Stimulated activated CD4-positive, alpha-beta T cell treated with anti-CD3 and anti-CD28 coated beads, TNF-alpha, amount 100 ng/mL, for 4 hours (primary cell): ENCODE measurements at places on chromosomes 4 and X.

GRCh38 chr4:95283320-95283719 lies 265.5 kb downstream of the UNC5C start:
- DNase-seq = no peak

GRCh38 chr4:123102897-123103471 lies 180.6 kb upstream of the NUDT6 start:
- no peak for DNase-seq

DNA sequence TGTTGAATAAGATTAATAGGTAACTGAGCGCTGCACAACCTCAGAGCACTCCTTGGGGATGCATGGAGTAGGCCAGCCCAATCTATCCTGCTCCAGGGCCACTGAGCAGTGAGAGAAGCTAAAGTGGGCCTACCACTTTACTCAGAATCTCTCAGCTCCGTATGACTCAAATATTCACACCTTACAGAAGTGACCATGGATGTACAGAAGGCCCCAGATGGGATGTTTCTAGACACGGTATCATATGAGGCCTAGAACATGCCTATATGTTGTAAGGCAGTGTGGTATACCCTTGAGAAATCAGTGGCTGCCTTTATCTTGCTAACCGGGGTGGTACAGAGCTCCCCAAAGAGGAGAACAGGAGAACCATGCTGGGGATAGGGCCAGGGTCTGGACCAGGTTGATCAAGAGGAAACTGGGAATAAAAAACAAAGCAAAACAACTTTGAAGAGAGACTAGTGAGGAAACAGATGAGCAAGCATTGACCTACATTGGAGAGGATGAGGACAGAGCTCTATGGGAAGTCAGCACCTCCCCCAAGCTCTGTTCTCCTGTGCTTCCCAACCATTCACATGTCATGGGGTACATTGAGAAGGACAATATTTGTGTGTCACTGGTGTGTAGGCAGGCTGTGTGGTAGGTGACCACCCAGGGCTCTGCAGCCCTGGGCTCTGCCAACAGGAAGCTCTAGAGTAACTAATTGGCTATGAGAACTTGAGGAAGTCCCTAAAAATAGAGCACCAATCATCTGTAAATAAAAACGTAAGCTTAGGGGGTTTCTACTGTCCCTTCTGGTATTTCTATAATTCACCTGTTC lies 31.4 kb downstream of the HOPX start:
- no peak for DNase-seq

- no peak for DNase-seq
Observed at GRCh38 chr4:1404573-1405253, 1.5 kb downstream of the NKX1-1 start.

GRCh38 chr4:139223682-139224317 lies 46.8 kb upstream of the ELF2 start:
- no peak for DNase-seq

GRCh38 chr4:165384598-165384997 lies 5.8 kb downstream of the CPE start:
- no peak for DNase-seq

DNA sequence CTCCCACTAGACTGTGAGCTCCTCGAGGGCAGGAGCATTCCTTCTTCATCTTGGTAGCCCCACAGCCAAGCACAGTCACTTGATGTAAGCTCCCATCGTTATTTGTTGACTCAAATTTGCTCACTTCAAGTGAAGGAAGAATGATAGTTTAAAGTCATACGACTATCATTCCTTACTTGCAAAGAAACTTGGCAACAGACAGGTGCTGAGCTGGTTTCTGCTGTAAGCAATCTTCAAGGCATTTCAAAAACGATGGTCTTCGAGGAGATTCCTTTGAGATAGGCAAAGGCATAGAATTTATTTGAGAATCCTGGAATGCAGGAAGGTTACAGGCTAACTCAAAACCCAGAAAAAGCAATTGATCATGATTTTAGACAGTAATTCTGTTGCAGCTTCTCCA lies 64.8 kb downstream of the QDPR start:
- DNase-seq = no peak

GRCh38 chr4:169485791-169486742 lies 126.3 kb downstream of the NEK1 start:
- no peak for DNase-seq

GRCh38 chr4:153294631-153295030 lies 49.9 kb upstream of the MND1 start:
- DNase-seq = no peak

- DNase-seq = no peak
Observed at GRCh38 chrX:42366181-42366580, 411.8 kb downstream of the PPP1R2C start.

- DNase-seq = no peak
Observed at GRCh38 chr4:82744284-82744968, 54.2 kb downstream of the SCD5 start.

DNA sequence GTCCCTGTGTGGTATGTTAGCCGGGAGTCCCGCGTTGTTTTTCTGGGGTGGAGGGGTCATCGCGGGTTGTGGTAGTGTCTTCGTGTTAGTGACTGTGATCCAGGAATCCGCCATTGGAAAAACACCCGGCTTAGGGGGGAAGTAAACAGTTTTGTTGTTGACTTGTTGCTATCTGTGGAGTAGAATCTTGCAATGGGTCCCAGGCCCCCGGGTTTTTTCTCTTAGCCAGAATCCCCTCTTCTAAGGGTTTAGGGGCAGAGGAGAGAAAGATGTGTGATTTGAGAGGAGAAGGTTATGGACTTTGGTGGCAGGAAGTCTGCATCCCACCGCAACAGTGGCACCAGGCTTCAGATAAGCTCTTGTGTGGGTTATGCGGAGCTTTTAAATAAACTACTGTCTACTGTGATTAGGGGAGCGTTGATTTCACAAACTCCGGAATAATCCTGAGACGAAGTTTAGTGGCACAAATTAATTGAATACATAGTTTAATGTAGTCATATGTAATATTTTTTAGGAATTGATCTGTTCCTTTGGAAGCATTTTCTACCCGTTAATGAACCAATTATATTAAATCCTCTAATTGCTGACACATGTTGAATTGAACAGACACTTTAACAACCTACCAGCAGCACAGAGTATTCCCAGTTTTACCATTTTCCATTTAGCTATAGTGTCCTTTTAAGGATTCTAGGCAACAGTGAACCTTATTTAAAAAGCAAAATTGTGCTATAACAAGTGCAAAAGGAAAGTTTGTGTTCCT lies 1.4 kb downstream of the DDX3X start:
- no peak for DNase-seq

DNA sequence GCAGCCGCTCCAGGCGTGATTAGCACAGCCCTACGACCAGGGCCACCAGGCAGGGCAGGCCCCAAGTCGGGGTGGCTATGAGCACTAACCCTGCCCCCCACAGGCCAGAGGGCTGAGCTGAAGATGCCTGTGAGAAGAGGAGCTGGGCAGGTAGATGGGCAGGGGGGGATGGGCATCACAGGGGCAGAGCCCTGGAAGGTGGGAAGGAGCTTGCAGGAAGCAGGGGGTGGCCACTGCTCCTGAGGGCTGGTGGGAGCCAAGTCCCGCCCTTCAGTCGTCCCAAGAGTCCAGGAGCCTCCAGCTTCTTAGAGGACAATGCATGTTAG lies 7.3 kb upstream of the MXD4 start:
- no peak for DNase-seq

DNA sequence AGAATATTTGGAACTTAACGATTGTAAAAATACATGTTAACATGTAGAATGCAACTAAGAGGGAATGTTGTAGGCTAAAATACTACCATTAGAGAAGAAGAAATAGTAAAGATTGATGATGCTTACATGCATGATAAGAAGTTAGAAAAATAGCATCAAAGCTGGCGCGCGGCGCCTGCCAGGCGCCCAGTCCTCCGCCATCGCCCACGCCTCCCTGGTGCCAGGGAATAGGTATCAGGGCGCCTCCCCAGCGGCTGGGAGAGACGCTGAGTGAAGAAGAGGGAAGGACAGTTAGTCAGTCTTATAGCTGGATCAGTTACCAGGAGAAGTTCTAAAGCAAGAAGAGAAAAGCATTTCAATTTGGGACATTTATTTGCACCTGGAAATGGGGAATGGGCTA lies 36.0 kb downstream of the NSUN7 start:
- DNase-seq = no peak

DNA sequence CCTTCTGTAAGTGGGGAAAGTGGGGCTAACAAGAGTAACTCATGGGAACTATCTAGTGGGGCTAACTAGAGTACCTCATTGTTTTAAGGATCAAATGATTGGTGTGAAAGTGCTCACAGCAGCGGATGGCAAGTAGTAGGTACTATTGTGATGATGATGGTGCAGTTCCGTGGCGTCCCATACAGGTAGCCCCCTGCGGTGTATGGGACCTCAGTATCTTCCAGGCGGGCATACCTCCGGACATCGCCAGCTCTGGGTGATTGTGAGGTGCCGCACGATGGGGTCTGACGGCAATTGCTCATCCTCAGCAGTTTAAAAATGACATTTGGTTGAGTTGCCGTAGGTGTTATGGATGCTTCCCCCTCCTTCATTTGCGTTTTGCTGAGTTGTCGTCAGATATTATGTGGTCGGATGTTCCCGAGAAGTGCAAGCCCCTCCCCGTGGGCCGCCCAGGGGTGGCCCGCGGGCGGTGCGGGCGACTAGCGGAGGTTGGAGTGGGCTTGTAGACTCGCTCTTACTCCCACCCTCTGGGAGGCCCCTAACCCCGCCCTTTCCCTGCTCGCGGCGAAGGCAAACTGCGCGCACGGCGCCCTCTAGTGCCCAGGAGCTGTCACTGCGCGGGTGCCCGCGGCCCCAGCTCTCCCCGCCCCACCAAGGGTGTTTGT lies 18.3 kb upstream of the GPR101 start:
- DNase-seq = peak; percentile 63

DNA sequence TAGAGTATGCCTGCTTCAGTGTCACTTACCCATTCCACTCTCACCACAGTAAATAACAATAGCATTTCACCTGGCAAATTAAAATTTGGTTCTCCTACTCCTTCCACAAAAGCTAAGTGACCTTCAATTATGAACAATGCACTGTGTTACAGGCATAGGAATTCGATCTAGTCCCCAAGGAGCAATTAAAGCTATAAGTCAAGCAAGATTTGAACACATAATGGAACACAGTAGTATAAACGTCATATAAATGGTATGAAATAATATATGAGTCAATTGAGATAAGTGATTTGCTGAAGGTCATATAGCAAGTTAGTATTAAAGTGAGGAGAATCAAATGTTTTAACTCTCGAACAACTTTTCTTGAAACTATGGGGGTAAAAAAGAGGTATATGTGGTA lies 65.8 kb downstream of the ARAP2 start:
- DNase-seq = no peak

DNA sequence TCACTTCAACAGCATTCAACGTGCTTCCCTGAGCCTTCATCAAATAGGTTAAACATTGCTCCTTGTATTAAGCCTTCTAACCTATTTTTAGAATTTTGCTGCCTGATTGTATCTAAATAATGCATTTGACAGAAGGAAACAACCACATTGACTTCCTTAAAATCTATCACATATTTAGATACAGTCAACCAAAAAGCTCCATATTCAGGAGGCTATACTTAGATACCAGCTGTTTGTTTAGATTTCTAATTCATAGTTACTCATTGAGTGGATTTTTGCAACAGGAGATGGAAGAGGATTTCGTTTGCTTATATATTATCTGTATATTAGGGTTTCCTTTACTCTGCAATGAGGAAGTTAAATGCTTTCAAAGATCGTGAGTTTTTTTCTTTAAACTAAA lies 241.1 kb upstream of the PPP1R2C start:
- DNase-seq = no peak

DNA sequence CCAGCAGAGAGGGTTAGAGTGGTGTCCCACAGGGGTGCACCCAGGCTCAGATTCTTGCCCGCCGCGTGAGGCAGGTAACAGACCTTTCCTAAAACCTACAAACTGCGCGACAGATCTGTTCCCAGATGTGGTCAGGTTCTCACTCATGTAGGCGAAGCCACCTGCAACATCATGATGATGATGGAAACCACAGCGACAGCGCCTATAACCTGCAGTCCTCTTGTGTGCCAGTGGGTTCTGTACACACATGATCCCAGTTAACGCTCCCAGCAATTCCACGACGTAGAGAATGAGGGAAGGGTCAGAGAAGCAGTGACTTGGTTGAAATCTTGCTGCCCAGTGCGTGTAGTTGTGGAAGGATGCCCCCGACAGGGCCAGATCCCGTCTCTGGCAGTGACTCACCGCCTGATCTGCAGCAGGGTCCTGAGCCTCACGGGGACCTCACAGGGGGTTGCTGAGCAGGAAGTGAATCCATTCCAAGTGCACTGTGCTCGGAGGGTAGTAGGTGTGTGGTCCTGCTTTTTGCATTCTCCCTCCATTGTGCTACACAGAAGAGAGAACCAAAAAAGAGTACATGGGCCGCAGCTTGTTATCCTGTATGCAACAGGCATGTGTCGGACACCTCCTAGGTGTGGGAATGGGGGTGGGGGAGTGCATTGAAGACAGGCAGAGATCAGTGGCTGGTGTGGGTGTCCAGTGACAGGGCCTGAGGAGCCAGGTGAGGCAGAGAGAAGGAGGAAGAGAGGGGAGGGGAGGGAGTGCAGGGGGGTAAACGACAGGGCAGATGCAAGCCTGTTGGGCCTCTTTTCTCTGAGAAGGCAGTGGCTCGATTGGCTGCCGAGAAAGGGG lies 66.6 kb downstream of the MTMR1 start:
- no peak for DNase-seq

DNA sequence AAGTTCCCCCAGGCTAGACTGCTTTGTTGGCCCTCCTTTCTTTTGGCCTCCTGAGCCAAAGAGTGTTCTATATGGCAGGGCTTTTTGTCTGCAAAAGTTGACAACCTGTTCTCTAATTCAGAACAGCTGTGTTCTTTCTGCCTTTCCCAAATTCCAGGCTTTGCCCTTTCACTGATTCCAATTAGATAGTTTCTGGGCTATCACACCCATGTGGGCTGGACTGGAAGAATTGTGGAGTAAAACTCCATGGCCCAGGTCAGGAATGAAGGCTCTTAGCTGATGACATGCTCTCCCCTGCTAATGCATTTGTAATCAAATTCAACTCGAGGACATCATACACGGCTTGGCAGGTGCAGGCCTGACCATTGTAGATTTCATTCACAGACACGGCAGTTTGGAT lies 19.4 kb downstream of the BMP3 start:
- no peak for DNase-seq

- DNase-seq = no peak
Observed at GRCh38 chr4:83636930-83637329, 101.0 kb downstream of the GPAT3 start.

DNA sequence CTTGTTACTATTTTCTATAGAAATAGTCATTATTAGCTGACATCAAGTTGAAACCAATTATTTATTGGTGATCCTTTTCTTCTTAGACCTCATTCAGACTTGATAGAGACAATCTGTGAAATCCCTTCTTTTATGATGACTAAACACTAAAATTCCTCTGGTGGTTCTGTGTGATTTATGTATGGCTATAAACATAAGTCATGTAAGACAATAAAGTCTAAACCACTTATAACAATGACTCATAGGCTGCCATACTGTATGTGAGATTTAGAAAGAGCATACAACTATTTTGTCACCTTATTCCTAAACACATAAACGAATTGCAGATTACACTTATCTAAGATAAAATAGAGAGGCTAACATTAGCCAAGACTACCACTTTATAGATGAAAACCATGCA lies 101.1 kb upstream of the PRR32 start:
- no peak for DNase-seq

DNA sequence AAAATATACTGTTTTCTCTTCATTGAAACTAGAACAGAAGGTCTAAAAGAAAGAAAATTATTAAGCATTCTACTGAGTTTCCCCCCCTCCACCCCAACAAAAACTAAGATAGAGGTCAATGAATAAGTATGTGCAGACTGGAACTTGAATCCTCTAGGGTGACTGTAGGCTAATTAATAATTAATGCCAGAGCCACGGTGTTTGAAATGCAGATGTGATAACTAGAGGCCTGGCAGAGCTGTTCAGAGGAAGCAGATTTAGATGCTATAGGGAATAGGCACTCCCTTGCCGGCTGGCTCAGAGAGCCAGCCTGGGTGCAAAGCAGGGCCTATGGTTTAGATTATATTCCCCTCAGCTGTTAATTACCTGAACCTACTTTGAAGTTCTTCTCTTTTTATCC lies 12.2 kb upstream of the POU3F4 start:
- DNase-seq = no peak
